ENCODE measurements at places on chromosomes 3 and 15.
A peak's percentile ranks its signal among the peaks of the same experiment; 100 is the strongest.

GRCh38 chr3:38738630-38739395 lies 77.2 kb downstream of the SCN10A start:
- no peak for DNase-seq

GRCh38 chr3:62965311-62965710 lies 90.1 kb upstream of the CADPS start:
- no peak for DNase-seq

- DNase-seq: no peak
These were observed 4.8 kb upstream of the ZMAT3 start for GRCh38 chr3:179076243-179077027.

GRCh38 chr3:3109407-3110298 lies 521 bp downstream of the IL5RA start:
- no peak for DNase-seq

GRCh38 chr15:40787344-40787841 lies 17.6 kb downstream of the C15orf62 start:
- peak; percentile 15 for DNase-seq

DNA sequence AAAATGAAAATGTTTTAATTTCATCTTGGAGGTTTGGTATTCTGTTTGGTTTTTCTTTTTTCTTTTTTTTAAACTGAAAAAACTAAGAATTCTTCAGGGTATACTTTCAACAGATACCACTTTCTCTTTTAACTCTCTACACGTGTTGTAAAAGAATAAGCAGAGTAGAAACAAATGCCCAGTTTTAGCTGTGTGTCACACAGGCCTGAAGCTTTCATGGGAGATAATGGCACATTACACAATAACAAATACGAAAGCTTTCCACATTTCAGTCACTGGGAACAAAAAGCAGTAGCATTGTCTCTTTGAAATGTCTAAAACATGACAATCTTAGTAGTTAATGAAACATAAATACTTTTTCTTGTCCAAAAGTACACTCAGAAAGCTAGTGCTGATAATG lies 818.5 kb downstream of the TBL1XR1 start:
- no peak for DNase-seq

- no peak for DNase-seq
These were observed 1.3 kb downstream of the LRRC15 start for GRCh38 chr3:194367992-194368841.

GRCh38 chr3:171384101-171384891 lies 75.9 kb downstream of the TNIK start:
- no peak for DNase-seq

DNA sequence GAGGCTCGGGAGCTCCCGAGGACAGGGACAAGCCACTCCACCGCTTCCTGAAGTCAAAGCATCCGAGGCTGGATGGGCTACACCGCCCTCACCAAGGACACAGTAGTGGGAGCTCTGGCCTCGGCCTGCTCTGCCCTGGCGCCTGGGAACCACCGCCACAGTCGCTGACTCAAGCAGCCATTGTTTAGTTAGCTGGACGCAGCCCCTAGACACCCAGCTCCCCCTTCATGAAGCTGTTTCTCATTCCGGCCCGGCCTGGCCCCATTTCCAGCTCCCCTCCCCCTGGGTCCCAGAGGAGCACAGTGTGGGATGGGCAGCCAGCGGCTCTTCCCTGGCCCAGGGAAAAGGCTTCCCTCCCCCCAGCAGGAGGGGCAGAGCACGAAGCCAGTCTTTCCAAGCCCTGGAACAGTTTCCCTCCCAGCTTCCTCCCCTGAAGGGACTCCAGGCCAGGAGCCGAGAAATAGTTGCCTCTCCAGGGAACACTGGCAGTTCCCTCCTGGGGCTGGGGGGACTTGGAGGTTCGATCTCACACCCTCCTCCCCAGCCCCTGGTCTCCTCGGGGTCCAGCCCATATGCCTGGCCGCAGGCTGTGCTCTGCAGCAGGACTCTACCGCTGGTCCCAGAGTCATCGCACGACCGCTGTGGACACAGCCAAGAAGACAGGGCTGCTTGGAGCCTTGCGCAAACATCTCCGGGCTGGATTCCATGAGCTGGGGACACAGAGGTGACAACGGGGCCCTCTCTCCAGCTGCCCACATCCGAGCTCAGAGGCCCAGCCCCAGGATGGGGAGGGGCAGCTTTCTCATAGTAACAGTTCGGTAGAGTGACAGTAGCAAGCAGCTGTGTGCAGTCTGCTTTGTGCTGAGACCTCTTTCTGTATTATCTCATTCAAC lies 10.0 kb downstream of the PLXND1 start:
- DNase-seq: peak; percentile 68

DNA sequence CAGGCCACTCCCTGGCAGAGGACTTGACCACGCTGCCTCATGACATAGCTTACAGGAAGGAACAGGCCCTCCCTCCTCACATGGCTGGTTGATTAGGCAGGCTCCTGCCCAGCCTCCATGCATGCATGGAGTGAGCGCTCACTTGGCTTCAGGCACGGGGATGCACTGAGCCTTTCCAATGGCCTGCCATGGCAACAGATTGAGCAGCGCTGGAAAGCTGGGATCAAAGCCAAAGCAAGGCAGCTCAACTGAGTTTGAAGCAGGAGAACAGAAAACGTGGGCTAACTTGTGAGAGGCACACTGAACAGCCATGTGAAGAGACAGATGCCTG lies 5.9 kb upstream of the GRAMD2A start:
- DNase-seq: peak; percentile 29

DNA sequence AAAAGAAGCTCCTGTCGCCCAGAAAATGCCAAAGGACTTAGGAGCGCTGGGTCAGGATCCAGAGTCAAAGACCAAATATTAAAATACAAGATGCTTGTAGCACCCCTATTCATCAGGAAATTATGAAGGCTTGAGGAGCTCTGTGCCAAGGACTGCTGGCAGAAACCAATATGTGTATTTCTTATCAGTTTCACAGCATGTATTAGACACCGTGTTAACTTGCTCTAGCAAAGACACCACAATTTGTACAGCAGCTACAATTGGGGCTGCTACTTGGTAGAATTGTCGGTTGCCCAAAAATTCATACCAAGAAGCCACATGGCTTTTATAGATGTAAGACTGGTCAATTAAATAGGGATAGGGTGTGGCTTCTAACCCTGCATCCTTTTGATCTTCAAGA lies 128.8 kb downstream of the CD47 start:
- no peak for DNase-seq

- DNase-seq: no peak
These were observed 55.0 kb downstream of the OXSM start for GRCh38 chr3:25844891-25845290.

- no peak for DNase-seq
These were observed 231.5 kb downstream of the EFHB start for GRCh38 chr3:19702416-19703078.

DNA sequence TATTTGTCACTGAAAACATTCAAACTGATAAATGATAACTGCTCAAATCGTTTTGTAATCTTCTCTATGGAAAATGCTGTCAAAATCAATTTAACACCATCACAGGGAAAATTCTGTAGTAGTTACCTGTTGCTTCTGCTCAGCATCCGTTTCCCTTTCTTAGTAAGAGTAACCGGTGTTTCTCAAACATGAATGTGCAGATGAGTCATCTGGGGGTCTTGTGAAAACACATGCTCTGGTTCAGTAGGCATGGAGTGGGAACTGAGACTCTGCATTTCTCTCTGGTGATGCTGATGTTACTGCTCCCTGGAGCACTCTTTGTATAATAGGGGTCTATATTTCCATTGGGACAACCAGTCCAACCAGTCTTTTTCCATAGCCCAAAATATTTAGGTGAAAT lies 145.1 kb downstream of the SEMA6D start:
- no peak for DNase-seq

DNA sequence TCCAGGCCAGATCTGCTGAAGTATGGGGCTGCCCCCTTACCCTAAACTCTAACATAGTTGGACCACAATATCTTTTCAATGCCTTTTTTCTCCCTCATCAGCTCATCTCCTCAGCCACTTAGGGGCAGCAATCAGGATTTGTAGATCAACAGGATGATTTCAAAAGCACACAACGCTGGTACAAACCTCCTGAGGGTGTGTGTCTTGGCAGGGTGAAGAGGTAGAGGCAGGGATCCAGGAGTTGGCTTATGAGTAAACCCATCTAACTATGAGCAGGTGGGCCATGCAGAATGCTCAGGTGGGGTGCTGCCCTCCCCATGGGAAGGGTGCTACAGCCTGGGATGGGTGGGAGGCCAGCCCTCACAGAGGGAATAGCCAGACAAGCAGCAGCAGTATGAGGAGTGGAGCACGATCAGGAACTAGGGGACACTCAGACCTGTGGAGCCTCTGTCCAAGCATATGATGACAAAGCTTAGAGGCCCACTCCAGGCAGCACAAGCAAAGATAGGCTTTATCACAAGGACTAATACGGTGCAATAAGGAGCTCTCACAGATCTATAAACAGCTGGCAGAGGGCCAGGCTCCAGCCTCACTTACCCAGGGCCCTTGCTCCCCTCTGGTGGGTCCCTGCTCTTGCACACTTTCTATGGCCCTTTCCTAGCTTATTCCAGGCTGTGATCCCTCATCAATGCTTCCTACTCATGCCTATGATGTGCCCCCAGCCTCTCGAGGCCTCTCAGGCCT lies 32.2 kb downstream of the IL20RB start:
- no peak for DNase-seq

DNA sequence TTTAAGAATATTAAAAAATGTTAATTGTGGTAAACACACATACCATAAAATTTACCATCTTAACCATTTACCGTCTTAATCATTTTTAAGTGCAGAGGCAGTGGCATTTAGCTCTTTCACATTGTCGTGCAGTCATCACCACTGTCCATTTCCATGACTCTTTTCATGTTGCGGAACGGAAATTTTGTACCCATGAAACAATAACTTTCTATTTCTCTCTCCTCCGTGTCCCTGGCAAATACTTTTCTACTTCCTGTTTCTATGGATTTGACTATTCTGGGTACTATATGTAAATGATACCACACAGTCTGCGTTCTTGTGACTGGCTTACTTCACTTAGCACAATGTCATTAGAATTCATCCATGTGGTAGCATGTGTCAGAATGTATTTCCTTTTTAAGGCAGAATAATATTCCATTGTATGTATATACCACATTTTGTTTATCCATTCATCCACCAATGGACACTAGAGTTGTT lies 27.9 kb downstream of the AKAP13 start:
- no peak for DNase-seq

DNA sequence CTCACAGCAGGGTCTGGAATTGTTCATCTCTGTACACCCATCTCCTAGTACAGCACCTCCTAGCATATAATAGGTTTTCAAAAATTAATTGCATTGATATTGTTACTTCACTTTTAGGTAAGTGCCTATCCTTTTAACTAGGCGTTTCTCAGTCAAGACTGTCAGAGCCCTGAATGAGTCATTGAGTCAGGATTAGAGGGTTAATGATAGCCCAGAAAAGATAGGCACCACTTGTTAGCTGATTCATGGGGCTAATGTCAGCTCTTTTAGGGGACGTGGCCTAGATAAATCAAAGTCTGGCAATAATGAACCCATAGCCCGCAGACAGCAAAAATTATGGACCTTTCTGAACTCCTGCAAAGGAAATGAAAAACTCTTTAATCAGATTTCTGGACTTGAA lies 42.9 kb downstream of the TIMP4 start:
- no peak for DNase-seq

DNA sequence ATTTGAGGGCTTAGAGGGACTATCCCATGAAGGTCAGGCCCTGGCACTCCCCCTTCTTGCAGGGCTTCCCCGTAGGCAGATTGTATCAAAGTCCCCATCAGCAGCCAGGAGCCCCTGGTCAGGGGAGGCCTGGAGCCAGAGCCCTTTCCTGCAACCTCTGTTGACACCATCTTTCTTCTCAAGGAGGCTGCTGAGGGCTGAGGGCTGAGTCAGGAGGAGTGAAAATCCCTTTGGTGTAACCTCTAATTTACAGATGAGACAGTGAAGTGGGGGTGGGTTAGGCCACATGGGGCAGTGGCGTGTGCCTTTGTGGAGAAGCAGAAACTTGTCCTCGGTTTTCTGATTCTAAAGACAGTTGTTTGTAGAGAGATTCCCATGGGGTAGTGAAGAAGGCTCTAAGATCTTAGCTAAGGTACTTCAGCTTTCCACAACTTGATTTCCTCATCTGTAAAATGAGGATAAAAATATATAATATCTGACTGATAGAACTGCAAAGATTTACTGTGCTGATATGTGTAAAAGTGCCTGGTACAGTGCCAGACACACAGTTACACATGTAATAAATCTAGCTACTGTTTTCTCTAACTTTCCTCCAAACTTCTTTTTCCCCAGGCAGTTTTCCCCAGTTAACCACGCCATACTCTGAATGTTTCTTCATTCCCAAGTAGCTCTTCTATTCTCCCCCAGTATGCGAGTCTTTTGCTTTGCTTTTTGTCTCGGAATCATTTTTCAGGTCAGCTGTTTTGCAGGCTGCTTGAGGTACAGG lies 249.4 kb upstream of the TPM1 start:
- DNase-seq: no peak

GRCh38 chr3:61650276-61650675 lies 88.9 kb downstream of the PTPRG start:
- DNase-seq: no peak

DNA sequence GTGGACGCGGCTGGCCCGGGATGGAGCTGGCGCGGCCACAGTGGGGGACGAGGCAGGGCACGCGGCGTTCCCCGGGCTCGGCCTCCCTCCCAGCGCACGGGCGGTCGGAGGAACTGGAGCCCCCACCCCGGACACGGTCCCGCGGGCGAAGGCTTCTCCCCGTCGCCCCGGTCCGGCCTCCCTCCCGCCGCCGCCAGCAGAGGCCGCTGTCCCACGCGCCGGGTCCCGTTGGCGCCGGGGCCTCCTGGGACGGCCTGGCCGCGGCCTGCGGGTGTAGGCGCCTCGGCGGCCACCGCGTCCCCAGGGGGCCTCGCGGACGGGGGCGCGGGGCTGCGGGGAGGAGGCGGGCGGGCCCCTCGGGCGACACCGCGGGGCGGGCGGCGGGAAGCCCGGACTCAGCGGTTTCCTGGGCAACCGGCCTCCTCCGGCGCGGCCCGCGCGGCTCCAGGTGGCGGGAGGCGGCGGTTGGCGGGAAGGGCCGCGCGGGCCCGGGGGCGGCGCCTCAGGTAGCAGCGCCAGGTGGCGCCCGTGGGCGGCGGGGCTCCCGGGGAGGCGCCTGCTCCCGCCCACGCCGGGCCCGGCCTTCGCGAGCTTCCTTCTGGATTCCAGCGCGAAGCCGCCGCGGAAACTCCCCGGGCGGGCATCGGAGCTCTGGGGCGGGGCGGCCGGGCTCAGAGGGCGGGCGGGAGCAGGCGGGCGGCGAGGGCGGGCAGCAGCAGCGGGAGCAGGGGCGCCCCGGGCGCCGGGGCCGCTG lies 26.7 kb downstream of the MELTF start:
- peak; percentile 29 for DNase-seq

- DNase-seq: no peak
These were observed 204.1 kb upstream of the TBL1XR1 start for GRCh38 chr3:177401375-177401774.

- DNase-seq: no peak
These were observed 10.8 kb downstream of the PARL start for GRCh38 chr3:183873914-183874313.

- no peak for DNase-seq
These were observed 299.2 kb downstream of the CNTN3 start for GRCh38 chr3:74315291-74315690.

GRCh38 chr3:156673732-156674045 lies 701 bp upstream of the TIPARP start:
- no peak for DNase-seq

GRCh38 chr3:151410891-151411559 lies 26.5 kb upstream of the P2RY12 start:
- DNase-seq: no peak

All from T1000 (cell line).